ENCODE measurements at places on chromosomes 7 and 10.

- DNase-seq, result no peak
These were observed 33.4 kb downstream of the INPP5A start for GRCh38 chr10:132570771-132571649.

- DNase-seq, result no peak
These were observed 128.9 kb upstream of the FZD1 start for GRCh38 chr7:91135300-91135699.

DNA sequence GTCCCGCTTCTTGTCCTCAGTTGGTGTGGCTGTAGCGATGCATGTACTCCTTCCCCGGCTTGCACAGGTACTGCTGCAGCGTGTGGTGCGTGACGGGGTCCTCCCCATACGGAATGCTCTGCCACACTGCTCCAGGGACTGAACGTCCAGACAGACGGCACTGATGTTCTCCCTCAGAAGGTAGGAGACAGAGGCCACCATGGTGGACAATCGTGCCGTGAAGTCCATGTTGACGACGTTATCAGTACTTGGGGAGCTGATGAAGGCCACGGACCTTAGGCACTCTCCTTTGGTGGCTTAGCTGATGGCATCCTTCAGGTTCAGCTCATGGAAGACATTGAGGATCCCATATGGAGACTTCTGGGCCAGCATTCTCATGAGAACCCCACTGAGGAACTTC, 37.4 kb downstream of the AGAP6 start:
- no peak for DNase-seq

GRCh38 chr7:143492043-143492471, 14.4 kb downstream of the TAS2R41 start:
- no peak for DNase-seq

DNA sequence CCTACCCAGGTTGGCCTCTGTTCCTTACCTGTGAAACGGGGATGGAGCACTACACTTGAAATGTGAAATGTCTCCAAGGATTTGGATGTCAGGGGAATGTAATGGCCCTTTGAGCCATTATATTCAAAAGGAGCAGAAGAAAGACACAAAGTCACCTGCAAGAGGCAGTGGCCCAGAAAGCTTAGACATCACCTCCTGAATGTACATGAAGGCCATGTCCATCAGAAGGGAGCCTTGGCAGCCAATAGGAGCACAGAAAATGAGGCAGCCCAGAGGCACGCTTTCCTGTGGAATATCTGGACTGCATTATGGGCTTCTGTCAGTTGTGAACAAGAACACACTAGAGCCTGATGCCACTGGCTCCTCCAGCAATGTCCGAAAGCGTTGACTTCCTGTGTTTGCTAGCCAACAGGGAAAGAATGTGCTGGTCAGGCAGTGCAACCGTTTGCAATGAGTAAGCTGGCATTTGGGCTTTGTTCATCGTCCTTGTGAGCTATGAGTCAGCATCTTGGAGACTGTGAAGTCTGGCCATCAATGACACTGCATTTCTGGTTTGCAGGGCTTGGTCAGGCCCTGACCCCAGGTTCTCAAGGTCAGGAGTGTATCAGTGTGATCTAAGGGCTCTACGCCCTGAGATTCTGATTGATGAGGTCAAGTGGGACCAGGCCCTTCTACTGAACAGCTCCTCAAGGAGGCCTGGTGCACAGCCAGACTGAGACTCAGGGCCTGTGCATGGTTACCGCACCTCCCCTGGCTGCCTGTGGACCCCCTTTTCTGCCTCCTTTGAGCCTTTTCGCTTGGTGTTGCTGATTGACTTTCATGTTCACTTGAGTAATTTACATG, 222.4 kb downstream of the RPS24 start:
- DNase-seq, result no peak

DNA sequence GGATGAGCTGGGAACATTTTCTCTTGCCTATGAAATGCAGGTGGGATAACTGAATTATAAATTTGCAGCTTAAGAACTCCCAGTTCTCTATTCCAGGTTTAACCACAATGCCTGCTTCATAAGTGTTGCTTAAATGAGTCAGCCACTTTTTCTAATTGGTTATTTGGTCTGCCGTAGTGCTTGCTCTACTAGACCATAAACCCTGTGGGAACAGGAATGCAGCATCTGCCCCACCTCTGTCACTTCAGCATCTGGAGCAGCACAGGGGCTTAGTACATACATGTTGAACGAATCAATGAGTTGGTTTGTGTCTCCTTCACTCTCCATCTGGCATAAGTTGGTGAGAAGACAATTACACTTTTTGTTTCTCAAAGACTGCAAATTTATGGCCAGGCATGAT, 95.2 kb upstream of the PTER start:
- DNase-seq, result no peak

DNA sequence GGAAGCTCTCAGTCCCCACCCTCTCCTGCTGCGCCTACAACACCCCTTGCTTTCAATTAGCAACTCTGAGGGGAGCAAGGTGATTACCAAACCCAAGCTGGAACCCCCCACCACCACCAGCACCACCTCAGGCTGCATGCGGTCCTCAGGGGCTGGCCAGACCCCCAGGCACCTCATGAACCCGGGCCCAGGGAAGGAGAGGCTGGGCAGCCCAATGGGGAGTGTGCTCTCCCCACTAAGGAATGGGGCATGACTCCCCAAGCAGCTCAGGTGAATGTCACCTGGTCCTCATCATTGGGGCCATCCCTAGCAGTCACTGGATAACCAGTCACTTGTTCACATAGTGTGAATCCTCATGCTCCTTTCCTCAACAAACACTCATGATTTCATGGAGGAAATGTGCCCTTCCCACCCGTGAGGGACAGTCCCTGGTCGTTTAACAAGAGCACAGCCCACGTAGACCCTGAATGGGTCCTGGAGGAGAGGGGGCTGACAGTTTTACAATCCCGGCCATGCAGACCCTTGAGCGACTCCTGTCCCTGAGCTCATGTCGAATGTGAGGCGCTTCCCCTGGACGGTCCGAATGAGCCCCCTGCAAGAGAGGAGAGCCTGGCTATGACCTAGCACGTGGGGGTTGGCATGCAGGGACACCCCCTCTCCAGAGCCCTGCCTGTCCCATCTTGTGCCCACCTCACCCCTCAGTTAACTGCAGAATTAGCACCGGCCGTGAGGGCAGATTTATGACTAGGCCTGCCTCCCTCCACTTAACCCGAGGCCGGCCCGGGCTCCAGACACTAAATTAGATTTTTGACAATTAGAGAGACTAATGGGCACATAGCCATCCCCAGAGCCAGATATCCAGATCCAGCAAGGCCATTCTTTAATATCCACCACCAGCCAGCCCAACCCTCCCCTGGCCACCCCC, 29.1 kb downstream of the POLL start:
- DNase-seq, result peak; percentile 42

DNA sequence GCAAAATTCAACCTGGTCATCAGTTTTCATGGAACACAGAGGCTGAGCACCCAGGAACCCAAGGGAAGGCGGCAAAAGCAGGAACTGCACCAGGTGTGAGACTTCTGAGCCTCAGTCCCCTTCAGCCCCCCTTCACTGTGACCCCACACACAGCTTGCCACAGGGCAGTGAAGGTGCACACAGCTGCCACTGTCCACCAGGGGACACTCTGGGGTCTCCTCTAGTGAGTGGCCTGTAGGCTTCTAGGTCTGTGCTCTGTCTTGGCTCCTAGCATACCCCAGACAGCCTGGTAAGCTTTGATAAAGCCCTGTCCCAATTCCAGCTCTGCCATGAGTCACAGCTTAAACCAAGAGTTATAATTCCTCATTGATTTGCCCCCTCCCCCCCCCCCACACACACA, 12.1 kb downstream of the KCNH2 start:
- DNase-seq, result no peak

GRCh38 chr7:104922182-104923009, 91.6 kb upstream of the KMT2E start:
- DNase-seq, result no peak

DNA sequence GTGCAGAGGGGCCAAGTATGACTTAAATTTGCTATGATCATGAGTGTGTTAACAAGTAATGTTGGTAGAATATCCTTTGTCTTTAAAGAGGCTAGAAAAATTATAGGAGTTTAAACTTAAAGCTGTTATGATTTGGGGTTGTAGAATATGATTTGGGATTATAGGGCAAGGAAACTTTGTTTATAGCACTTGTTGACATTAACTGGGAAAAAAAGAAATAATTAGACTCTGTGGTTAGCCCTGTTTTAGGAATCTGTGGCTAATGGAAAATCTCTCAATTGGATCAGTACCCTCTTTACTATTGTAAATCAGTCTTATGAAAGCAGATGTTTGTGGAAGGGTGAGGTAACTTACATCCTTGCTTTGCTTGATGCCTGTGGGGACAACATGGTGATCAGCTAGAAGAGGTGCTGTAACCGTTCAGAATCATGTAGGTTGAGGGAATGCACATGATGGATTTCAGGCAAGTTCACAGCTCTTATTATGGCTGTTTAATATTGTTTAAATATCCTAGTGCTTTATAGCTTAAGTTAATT, 11.1 kb downstream of the ING3 start:
- no peak for DNase-seq

- no peak for DNase-seq
These were observed 61.5 kb upstream of the ELMO1 start for GRCh38 chr7:37510043-37510634.

DNA sequence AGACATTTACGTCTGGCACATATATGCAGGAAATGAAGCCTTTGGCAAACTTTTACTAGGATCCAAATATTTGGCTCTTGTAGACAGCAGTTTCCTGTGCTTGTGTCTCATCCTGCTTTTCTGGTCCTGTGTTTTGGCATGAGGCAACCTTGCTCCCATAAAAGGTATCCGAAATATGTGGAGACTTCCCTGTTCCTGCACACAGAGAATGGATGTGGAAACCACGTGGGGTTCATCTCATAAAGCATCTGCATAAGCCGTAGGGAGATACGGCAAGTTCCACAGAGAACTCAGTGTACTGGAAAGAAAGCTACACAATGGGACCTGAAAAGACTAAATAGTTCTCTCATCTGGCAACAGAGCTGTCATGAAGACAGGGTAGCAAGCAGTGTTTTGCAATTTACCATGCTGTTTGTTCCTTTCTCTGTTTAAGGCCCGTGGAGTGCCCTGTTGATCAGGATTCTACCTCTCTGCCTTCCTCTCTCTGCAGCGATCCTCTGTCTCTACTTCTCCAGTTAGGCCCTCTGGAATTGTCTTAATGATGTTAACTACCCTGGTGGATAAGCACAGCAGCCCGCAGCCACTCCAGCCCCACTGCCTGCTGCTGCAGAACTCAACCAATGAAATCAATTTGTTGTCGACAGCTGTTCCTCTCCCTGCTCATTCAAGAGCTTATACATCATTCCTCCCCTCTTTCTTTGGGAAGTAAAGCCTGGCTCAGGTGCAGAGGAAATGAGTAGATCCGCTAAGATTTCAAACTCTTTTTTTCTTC, 293.6 kb downstream of the CSTF2T start:
- no peak for DNase-seq

GRCh38 chr7:150340024-150340749, 1.2 kb downstream of the RARRES2 start:
- DNase-seq, result no peak

GRCh38 chr7:141238596-141239243, 164.9 kb downstream of the TMEM178B start:
- no peak for DNase-seq

- DNase-seq, result no peak
These were observed 185.2 kb upstream of the DGKB start for GRCh38 chr7:15087771-15088170.

DNA sequence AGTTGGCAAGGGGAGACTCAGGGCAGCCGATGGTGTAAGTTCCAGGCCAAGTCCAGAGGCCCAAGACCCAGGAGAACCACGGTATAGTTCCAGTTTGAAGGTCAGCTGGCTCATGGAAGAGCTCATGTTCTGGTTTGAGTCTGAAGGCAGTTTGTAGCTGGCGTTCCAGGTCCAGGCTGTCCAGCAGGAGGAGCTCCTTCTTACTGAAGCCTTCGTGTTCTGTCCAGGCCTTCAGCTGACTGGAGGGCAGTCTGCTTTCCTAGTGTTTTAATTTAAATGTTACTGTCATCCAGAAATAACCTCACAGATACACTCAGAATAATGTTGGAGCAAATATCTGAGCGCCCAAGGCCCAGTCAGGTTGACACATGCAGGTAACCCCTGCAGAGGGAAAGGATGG, 4.2 kb downstream of the SUN1 start:
- DNase-seq, result no peak

- DNase-seq, result no peak
These were observed 22.5 kb downstream of the CALHM2 start for GRCh38 chr10:103429647-103430046.

DNA sequence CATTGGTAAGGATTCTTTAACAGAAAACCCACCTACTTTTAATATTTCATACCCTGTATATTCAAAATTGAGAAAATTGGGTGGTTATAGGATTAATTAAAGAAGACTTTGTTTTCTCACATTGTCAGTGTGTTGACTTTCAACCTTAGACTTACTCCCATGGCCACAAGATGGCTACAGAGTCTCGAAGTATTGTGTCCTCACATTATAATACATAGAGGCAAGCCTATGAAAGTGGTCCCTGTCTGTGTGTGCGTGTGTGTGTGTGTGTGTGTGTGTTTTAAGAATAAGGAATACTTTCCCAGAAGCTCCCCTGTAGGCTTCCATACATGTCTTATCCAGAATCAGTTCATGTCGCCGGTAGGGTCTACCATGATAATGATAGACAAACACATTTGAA, 180.0 kb downstream of the PHF14 start:
- DNase-seq, result no peak

DNA sequence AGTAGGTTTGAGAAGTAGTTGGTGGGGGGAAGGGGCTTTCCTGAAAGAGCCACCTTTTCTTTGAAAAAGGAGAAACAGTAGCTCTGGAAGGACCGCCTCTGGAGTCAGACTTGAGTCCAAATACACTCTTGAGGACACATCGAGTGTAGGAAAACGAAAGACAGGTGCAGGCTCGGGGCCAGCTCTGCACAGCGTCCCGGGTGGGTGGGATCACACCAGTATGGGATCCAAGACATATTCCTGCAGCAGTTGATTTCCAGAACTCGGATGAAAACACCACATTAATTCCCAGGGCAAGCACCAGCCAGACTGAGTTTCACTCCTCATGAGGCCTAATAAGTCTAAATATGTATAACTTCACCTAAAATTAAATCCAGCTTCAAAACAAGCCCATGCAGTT, 61.4 kb downstream of the ASB13 start:
- no peak for DNase-seq

GRCh38 chr10:12705943-12706342, 295.6 kb downstream of the CCDC3 start:
- no peak for DNase-seq

GRCh38 chr7:90094030-90094429, 60.2 kb upstream of the STEAP1 start:
- DNase-seq, result no peak

DNA sequence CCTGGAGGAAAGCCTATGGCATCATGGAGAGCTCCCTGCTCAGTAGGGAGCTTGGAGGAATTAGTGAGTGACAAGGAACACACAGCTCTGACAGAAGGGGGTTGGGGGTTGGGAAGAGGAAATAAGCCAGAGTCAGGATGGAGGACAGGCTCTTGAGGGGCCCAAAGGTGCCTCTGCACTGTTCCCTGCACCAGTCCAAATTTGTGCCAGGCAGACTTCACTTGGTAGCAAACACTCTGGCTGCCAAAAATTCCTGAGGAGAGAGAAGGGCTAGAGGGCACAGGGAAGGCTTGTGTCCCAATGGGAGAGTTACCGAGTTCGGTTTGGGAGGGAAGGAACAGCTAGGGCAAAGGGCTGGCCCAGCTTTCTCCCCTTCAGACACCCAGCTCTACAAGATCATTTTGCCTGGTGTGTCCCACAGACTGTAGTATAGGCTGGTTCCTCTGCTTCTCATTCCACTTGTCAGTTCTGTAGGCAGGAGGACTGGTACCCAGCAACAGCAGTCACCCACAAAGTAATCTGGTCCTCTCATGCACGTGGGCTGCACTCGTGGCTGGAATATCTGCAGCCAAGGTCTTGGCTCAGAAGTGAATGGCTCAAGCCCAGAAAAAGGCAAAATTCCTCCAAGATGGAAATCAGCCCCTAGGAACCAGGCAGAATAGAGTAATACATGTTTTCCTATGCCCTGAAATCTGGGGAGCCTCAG, 8.0 kb upstream of the KCNIP2 start:
- peak; percentile 40 for DNase-seq

All from type B pancreatic cell (in vitro differentiated cells).